ENCODE measurements at places on chromosomes 12 and 14.

GRCh38 chr12:31682136-31682962, 22.9 kb downstream of the ETFBKMT start:
- peak; percentile 62 for DNase-seq

DNA sequence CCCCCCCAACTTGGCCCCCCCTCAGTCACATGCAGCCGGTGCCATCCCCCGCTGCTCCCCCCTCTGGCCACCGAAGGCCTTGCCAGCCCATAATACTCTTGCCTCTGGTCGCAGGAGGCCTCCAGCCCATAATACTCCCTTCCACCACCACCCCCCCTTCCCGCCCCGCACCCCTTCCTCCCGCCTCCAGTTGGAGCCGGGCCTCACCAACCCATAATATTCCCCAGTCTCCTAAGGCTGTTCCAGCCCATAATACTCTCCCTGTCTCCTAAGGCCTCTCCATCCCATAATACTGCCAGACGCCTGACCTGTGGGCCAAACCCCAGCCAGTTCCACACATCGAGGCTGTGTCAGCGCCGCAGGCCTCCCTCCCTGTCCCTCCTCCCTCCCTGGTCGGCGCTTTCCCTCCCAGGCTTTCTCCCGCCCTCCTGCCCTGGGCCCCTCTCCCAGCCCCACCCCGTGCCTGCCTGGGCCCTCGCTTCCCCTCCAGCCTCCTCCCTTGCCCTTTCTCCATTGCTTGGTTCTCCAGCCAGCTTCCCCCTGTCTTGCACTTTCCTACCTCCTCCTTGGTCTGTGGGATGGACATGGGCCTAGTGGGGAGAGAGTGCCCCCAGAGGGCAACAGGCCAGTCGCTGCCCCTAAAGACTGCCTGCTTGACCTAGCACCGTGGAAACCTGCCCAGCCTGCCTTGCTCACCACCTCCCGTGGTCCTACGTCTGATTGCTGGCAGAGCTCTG, 6.8 kb upstream of the CHD4 start:
- DNase-seq: peak; percentile 89

DNA sequence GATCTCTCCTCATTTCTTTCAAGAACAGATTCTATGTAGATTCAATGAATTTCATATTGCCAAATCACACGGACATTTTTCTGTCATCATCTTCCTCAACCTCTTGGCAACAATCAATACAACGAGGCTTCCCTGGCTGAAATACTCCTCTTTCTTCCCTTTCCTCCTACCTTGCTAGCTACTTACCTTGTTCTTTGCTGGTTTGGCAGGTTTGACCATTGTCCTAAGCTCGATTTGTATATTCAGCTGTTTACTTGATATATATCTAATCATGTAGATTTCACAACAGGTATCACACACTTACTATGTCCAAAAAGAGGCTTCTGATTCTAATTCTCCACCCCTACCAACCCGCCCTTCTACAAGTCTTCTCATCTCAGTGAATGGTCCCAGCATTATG, 23.6 kb downstream of the NDUFA12 start:
- no peak for DNase-seq

- no peak for DNase-seq
Observed at GRCh38 chr14:95018821-95019220, 138.5 kb downstream of the DICER1 start.

DNA sequence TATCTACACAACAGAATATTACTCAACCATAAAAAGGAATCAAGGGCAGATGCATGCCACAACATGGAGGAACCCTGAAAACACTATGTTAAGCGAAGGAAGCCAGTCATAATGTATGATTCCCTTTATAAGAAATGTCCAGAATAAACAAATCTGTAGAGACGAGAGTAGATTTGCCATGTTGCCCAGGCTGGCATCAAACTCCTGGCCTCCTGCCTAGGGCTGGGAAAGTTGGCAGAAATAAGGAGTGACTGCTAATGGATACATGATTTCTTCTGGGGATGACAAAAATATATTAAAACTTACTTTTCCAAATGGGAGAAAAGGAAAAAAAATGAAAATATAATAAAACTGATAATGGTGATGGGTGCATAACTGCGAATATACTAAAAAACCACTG, 10.9 kb downstream of the CLIP1 start:
- no peak for DNase-seq

- no peak for DNase-seq
Observed at GRCh38 chr14:20143911-20144310, 5.3 kb downstream of the OR4N5 start.

GRCh38 chr12:94099632-94100031, 48.7 kb upstream of the PLXNC1 start:
- peak; percentile 60 for DNase-seq

- no peak for DNase-seq
Observed at GRCh38 chr14:50402965-50403364, 6.3 kb upstream of the CDKL1 start.

DNA sequence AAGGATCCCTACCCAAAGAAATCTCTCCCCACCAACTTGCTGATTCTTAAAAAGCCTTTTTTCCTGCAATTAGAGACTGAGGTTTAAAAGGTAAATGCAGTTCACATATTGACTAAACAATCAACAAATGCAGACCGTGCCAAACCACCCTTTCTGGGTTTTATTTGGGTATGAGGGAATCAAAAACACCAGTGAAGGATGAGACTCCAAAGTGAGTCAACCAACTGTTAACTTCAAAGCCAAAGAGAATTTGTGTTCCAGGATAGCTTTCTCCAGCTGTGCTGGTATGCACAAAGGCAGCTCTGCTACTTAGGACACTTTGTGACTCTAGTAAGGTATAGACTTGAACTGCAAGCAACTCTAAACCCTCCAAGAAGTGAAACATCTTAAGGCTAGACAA, 39.4 kb downstream of the RPS29 start:
- no peak for DNase-seq

- no peak for DNase-seq
Observed at GRCh38 chr12:113770389-113770865, 195.7 kb downstream of the RBM19 start.

DNA sequence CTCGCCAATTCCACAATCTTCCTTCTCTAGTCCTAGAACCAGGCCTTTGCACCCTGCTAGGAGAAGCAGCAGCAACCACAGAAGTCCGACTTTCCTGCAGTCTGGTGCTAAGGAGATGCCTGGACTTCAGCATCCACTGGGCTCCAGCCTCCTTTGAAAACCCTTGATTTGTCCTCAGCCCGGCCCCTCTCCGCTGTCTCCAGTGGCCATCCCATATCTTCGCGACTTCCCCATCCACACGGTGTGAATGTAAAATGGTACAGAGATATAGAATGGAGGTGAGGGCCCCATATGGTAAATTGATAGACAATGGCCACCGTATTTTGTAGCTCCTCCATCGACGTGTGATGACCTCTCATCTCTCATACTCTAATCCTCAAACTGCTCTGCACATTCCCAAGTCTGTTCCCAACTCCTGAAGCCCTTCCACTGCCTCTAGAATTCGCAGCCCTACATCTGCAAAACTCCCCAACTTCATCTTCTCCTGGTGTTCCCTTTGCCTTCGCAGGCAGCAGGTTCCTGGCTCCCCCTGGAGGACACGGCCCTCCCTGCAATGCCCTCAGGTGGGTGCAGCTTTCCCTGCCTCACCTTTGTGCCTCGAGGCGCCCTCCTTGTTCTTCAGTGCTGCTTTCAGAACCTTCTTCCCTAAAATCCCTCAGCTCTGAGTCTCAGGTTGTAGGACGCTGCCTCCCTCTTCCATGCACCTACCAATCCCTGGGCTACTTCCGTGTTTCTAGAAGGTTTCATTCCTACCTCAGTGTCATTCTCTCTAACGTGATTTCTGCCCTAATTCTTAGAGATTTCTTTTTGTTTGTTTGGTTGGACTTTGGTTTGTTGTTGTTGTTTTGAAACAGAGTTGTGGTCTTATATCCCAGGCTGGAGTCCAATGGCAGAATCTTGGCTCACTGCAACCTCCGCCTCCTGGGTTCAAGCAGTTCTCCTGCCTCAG, 36.7 kb downstream of the TMBIM6 start:
- no peak for DNase-seq

DNA sequence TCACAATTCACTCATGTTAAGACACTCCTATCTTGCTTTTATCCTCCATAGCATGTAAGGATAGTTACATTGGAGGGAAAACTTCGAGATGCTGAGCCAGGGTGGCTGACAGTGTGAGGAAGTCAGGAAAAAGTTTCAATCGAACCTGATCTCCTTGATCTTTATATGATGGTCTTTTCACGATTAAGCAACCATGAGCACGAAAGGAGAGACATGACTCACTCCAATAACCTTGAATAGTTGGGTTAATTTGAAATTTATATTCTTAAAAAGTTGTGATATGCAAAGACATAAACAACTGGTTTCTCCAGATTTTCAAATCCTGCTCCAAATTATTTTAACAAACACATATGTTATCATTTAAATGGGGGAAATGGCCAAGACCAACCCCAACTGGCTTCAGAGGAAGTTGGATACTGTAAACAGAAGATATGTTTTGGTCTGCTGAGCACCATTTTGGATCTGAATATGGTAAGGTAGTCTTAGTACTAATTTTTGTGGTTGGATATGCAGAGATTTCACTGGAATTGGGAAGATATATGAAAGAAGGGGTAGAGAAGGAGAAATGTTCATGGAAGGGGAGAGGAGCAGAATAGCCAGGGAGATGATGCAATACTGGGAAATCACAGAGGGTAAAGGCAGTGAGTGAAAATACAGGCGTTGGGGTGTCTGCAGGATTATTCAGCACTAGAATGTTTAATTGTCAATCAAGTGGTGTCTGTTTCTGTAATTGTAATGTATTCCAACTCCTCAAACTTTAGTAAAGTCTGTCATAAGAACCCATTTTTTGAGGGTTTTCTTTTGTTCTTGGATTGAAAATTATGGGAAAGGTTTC, 185.2 kb upstream of the SLC38A2 start:
- no peak for DNase-seq

DNA sequence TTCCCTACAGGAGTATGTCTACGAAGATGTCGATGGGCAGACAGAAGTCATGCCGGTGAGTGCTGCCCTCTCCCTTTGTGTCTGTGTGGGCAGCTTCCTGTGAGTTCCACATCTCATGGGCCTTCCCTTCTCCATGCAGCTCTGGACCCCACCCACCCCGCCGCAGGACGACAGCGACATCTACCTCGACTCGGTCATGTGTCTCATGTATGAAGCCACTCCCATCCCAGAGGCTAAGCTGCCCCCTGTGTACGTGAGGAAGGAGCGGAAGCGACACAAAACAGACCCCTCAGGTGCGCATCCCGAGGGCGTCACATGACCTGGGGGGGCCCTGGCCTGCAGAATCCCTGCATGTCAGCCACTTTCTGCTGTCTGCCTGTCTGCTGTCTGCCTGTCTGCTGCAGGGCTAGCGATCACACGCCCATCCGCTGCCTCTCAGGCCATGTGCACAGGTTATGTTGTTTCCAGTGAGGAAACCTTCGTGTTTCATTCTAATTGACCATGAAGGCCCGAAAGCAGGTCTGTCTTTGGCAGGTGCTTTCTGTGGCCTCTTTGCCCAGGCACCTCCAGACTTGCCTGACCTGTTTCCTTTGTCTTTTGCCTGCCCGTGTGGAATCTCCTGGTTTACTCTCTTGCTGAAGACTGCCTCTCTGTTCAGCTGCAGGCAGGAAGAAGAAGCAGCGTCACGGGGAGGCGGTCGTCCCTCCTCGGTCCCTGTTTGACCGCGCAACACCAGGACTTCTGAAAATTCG, 95.1 kb downstream of the EP400 start:
- DNase-seq: no peak

DNA sequence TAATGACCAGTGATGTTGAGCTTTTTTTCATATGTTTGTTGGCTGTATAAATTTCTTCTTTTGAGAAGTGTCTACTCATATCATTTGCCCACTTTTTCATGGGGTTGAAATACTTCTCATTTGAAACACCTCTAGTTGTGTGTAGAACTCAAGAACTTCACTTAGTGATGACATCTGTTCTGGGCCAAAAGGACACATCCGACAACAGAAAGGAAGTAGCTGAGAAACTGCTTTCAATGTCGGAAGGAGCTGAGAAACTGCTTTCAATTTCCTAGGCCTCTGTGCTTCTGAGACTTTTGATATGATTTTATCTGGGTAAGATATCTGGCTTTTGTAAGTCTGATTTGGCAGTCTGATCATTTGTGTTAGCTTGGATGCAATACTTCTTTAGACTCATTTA, 635.3 kb downstream of the TMTC2 start:
- no peak for DNase-seq

DNA sequence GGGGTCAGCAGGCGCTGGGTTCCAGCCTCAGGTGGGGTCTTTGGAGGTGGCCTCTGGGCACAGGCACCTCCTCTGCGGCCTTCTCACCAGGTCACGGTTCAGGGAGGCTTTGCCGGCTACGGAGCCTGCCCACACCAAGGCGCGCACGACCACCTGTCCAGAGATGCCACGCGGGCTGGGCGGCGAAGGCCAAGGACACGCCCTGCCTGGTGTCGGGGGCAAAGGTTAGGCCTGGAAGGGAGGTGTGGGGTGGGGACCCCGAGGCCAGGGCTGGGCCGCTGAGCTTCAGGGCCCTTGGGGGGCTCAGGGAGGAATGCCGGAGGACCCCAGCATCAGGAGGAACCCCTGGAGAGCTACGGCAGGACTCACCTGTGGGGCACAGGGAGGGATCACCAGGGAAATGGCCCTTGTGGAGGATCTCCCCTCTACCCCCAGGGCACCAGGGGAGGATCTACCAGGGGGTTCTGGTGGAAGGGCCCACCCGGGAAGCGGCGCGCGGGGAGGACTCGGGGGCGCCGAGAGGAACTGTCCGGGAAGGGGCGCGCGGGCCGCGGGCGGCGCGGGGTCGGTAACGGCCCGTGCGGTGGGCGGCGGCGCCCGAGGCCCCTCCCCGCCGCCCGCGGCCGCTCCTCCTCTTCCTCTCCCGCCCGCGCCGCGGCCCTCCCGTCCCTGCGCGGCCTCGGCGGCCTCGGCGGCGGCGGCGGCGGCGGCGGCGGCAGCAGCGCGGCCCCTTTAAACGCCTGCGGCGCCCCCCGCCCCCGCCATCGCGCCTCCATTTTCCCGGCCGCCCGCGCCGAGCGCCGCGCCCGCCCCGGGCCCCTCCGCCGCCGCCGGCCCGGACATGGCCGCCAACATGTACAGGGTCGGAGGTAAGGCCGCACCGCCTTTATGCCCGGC, at the start of gene MTA1:
Gene MTA1 (plus strand): TSS at position 633 of the 897 bp plus-strand sequence. CDS start 209 bp downstream, at position 842.
- no peak for DNase-seq

DNA sequence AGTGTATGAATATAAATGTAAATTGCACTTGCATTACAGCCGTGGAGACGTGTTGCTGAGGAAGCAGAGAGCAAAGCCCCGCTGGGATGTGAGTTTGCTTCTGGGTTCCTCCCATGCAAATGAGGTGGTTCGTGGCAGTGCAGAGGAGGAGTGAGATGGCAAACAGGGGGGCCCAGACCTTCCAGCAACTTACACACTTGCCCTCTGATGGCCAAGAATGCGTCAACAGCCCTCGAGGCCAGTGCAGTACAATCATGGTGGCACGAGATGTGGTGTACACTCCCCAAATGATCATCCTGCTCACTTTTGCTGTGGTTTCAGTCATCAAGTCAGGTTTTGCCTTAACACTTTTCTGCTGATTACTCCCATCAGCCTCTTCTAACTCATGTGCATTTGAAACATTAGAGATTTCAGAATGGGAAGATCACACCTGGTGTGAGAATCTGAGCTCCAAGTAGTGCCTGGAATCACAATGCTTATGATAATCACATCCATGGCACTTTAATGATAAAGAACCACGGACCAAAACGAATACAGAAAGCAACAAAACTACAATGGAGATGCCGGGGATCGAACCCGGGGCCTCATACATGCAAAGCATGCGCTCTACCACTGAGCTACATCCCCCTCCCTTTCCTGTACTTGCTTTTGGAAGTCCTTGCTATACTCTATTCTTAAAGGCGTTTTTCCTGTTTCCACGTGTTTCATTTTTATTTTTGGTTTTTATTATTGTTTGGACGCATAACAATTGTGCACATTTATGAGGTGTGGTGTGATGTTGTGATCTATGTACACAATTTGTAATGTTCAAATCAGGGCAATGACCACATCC, 7.0 kb upstream of the UBC start:
- DNase-seq: no peak

GRCh38 chr12:58870595-58870994, 49.7 kb downstream of the LRIG3 start:
- no peak for DNase-seq

Measured in astrocyte of the cerebellum (primary cell).